ENCODE measurements at places on chromosomes 4 and X. TPM values are rescaled to one million over a fixed set of nuclear protein-coding genes. Genes with fewer than 3 reads are reported as not detected.

DNA sequence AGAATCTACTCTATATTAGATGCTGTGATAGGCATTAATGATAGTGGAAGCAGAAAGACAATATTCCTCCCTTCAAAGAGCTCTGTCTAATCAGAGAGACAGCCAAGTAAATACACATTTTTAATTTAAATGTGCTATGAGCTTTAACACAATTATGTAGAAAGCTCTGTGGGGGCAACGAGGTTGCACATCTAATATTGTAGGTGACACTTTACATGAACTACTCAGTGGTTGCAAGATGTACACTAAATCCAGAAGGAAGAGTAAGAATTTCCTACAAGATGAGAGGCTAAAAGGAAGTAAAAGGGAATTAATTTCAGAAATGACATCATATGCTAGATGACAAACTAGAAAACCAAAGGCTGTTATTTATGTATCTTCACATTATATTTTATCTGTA is 120.9 kb downstream of the SPCS3 start:
- no peak for ATAC-seq

DNA sequence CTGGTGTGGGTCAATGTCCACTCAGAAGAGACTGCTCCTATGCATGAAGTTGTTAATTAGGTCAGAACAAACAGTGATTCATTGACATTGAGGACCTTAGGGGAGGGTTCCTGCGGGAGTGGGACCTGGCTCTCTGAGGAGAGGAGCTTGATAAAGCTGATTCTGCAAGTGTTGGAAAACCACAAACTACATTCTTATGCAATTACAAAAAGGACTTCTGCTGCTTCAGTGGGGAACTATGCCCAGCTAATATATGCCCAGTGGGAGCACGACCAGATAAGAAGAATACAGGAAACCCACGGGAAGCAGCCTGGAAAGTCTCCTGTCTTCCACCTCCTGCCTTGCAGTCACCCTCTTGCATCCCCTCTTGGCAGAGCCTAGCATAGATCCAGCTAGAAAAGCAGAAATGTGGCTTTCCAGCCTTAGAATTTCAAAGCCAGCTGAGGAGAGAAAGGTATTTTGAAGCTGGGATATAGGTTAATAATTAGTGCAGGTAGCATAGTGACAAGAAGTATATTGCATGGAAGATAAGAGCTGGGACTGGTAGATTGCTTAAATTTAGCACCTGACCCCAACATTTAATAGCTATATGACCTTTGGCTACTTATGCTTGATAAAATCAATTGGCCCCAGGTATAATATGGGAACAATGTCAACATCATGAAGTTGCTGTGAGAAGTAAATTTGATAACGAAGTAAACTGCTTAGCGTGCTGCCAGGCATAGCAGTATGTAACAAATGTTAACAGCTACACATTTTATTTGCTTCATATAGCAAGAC is 34.9 kb upstream of the UGT8 start:
- ATAC-seq, result no peak

DNA sequence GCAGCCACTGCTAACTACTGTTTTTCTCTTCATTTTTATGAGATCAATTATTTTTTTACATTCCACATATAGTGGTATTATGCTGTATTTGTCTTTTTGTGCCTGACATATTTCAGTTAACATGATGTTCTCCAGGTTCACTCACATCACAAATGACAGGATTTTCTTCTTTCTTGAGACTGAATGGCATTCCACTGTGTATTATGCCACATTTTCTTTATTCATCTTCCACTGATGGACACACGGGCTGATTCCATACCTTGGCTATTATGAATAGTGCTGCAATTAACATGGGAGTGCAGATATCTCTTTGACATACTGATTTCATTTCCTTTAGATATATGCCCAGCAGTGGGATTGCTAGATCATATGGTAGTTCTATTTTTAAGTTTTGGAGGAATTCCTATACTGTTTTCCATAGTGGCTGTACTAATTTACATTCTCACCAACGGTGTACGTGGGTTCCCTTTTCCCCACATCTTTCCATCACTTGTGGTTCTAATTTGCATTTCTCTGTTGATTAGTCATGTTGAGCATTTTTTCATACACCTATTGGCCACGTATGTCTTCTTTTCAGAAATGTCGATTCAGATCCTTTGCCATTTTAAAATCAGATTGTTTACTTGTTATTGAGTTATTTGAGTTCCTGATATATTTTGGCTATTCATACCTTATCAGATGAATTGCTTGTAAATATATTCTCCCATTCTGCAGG is 14.9 kb upstream of the ZCCHC4 start:
- peak; percentile 72 for ATAC-seq

GRCh38 chrX:100939333-100939732 is 10.6 kb upstream of the XKRX start:
- peak; percentile 16 for ATAC-seq

DNA sequence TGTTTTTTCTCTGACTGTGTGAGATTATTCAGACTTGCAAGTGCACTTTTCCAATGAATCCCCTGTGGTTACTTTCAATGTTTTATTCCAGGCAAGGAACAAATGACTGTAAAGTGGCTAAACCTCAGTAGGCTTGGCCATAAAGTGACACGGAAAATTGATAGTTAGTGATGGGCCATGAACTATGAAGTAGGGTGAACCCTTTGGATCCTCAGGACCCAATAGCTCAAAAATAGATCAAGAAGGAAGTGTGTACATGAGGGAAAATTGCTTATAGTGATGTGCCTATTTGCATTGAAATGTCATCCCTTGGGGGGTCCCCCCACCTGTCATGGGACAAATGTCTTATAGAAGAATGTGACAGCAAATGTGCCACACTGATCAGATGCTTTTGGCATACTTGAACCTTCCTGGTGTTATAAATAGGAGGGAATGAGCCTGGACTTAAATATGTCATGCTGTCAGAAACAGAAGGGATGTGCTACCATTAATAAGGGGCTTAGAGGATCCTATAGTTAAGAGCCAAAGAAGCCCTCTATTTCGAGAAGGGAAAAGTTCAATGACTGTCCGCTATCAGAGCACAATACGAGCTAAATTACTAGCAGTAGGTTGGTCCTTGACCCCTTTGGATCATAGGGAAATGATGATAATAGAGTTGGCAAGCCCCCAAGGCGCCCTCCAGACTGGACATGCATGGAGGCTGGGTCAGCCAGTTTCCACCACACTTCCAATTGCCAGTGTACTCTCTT is 30.3 kb downstream of the SLC16A2 start:
- peak; percentile 70 for ATAC-seq

DNA sequence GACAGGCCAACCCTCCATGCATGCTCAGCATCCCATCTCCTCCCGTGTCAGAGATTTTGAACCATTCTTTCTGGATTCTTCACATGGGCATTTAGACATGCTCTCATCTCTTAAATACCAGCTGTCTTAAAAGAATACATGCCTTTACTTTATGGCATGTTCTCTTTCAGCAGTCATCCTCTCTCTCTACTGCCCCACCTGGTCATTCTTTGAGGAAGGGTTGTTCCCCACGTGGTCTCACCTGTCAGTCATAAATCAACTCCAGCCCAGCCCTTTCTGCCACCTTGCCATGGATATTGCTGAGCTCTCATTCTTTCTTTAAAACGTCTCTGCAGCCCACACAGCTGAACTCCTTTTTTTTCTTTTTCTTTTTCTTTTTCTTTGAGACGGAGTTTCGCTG is 111.3 kb downstream of the ARHGAP10 start:
- no peak for ATAC-seq

GRCh38 chrX:28398342-28398741 is 188.9 kb upstream of the IL1RAPL1 start:
- no peak for ATAC-seq

GRCh38 chr4:53861856-53862610 is 202.4 kb downstream of the CHIC2 start:
- no peak for ATAC-seq

GRCh38 chr4:55080174-55080865 is 45.1 kb downstream of the KDR start:
- ATAC-seq, result no peak

- no peak for ATAC-seq
These were observed 674.8 kb upstream of the INTU start for GRCh38 chr4:126957987-126958386.

GRCh38 chr4:67131224-67131623 is 414.1 kb downstream of the CENPC start:
- no peak for ATAC-seq

GRCh38 chr4:39763714-39764572 is 66.0 kb downstream of the UBE2K start:
- ATAC-seq, result no peak

DNA sequence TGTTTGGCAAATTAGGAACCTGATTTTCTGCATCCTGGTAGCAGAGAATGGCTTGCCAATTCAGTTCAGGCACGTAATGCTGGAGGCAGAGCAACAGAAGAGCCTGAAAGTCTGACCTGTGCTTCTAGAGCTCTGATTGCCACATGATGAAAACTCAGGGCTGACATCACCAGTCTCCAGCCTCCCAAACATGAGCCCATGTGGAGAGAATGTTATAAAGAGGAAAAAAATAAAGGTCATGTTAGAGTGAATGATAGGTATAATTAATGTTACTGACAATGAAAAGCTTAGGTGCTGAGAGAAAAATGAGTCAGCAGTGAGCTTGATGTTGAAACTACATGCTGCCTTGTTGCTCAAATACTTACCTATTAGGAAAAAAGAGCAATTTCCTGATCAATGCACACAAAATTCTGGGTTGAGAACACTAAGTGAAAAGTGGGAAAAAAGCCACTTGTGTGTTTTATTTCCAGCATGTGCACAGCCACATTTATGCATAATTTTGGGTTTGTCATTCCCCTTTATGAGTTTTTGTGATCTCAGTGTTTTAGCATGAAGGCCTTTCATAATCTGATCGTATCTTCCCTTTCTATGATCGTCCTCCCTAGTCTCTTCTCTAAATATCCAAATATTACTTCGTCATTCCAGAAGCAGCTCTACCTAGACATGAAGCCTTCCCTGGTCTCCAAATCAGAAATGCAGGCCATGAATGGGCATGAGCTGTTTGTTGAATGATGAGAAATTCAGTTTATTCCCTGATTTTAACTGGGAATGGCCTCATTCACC is 113.3 kb upstream of the CPEB2 start:
- ATAC-seq, result no peak

DNA sequence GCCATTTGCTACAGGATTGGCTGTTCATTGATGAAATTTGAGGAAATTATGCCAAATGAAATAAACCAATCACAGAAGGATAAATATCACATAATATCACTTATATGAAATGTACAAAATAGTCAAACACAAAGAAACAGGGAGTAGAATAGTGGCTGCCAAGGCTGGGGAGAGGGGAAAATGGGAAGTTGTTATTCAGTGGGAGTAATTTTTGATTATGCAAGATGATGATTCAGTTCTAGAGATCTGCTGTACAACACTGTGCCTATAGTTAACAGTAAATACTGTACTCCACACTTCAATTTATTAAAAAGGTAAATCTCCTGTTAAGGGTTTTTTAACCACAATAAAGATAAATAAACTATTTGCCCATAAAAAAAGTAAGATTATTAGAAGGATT is 101.1 kb downstream of the TMA16 start:
- ATAC-seq, result no peak

DNA sequence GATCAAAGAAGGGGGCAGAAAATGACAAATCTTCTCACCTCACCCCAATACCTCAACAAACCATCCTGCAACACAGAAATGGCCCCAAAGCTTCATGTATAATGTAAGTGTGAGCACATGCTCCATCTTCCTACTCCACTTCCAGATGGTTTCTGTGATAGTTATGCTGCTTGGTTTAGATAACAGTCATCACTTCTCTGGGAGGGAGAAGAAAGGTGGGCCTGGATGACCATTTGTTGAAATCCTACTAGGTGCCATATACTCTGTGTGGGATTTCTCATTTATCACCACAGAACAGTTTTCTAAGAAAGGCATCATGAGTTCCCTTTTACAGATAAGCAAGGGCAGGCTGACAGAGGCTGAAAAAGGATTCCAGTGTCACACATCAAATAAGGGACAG is 31.3 kb upstream of the NXF3 start:
- ATAC-seq, result no peak

- ATAC-seq, result peak; percentile 56
These were observed 36.4 kb downstream of the ASB9 start for GRCh38 chrX:15233416-15234015.

DNA sequence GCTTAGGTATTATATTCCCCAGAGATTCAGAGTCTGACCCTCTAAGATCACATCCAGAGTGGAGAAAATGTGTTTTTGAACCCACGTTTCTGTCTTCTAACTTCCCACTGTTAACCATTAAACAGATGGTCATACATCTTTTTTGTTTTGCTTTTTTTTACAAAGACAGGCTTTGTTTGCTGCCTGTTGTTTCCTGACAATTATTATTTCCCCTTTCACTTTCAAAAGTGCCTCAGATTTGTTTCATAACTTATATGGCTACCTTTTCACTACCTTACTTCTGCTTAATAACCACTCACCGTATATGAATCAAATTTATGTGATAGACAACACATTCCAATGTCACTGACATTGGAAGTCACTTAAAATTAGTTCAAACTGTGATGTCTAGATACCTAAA is 142.2 kb downstream of the HS3ST1 start:
- ATAC-seq, result no peak

- ATAC-seq, result no peak
These were observed 5.5 kb upstream of the S100P start for GRCh38 chr4:6687947-6688878.

DNA sequence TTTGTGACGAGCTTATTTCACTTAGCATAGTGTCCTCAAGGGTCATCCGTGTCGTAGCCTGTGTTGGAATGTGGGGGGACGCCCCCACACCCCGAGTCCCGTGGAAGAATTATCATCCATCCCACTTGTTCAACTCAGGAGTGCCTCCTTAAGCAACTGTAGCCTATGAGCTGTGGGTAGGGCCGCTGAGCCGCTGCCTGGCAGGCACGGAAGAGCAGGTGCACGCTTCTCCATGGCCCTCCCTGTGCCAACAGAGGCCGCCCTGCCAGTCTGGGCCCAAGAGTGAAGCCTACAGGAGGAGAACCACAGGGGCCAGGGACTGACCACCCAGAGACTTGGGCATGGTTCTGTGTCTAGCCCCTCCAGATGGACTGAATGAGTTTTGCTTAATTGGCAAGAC is 2.3 kb upstream of the RGS12 start:
- ATAC-seq, result no peak

GRCh38 chrX:129961180-129962083 is 21.0 kb upstream of the BCORL1 start:
- peak; percentile 96 for ATAC-seq

DNA sequence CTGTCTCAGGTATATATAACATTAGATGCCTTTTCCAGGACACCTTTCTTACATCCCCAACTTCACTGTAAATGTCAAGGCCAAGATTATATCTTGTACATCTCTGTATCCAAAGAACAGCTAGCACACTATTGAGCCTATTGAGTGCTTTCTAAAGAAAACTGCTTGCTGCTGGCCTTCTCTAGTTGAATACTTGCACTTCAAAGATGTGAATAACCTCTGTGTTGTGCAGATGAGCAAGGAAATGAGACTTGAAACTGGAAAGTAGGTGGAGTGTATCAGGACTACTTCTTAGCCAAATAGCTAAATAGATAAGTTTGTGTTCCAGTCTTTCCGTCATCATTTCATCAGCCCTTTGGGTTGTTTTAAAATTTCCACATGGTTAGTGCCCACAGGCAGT is 704.4 kb upstream of the AMOT start:
- ATAC-seq, result no peak

Gene MAGEA2B
- not detected for total RNA-seq

Gene AKAP4
- not detected for total RNA-seq

Gene RRH
- total RNA-seq, result 0.42 TPM

Gene PF4V1
- total RNA-seq, result not detected

Gene GPRASP2
- 0.17 TPM for total RNA-seq

Gene SPARCL1
- not detected for total RNA-seq
